Ascending aorta (tissue), 2 donors: ENCODE measurements at places on chromosomes 3 and 15. TPM values are rescaled to one million over a fixed set of nuclear protein-coding genes. Genes with fewer than 3 reads are reported as not detected.

EPHA6 gene
- not detected for total RNA-seq

SYNPR gene
- total RNA-seq = not detected

TRH gene
- not detected for total RNA-seq

NR1I2 gene
- total RNA-seq = not detected

MAPKBP1 gene
- total RNA-seq = 27.6 TPM
